Ascending aorta (tissue), 2 donors: ENCODE measurements at places on chromosomes 1 and 21. TPM values are rescaled to one million over a fixed set of nuclear protein-coding genes. Genes with fewer than 3 reads are reported as not detected.

DNA sequence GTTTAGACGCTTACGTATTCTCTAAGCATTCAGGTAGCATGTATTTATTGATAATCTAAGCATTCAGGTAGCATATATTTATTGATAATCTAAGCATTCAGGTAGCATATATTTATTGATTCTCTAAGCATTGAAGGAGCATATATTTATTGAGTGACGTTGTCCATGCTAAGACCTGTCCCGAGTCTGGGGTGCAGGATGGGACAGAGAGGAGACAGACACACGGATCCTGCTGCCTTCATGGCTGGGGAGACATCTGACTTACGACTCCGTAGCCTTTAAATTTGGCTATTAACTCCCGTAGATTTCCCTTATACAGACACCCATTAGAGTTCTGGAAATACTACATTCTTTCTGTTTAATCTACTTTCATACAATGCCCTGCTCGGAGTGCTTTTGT, 982 bp downstream of the SCCPDH start:
- no peak for DNase-seq
- no peak overlapping the region for H3K4me3 ChIP-seq
- no peaks in the 10 kb centered on the region for H3K27me3 ChIP-seq
- H3K27ac ChIP-seq = peak overlapping the region; percentile 74

GRCh38 chr1:20983297-20983889, 193.3 kb downstream of the EIF4G3 start:
- no peak overlapping the region for H3K27ac ChIP-seq
- no peaks in the 10 kb centered on the region for H3K4me1 ChIP-seq
- no peak for DNase-seq
- no peaks in the 10 kb centered on the region for H3K36me3 ChIP-seq

GRCh38 chr1:87765681-87766070, 437.0 kb downstream of the LMO4 start:
- no peaks in the 10 kb centered on the region for H3K4me1 ChIP-seq
- H3K27ac ChIP-seq = no peak overlapping the region
- no peak for DNase-seq
- H3K27me3 ChIP-seq = no peaks in the 10 kb centered on the region

DNA sequence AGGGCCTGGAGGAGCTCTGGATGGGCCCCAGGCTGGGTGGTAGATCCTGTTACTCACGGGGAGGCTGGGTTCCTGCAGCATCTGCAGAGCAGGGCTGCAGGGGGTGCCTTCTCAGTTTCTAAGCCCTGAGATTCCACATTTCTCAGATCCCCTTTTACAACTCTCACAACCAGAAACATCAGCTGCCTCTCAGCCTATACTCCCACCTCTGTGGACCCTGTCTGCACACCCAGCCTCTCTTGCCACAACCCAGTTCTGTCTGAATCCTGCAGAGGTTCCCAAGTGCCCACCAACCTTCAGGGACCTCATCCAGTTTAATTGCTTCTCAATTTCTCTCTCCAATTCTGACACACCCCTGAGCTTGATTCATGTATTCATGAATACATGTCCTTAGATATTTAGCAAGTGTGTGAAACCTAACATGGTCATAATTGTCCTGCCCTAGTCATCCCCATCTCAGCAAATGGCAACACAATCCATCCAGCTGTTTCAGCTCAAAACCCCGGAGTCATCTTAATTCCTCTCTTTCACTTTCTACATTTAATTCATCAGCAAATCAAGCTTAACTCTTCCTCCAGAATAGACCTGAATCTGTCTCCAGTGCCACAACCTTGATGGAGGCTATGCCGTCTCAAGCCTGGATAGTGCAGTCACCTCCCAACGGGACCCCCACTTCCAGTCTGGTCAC, 57.0 kb upstream of the NEK2 start:
- H3K27me3 ChIP-seq = no peaks in the 10 kb centered on the region
- no peaks in the 10 kb centered on the region for H3K36me3 ChIP-seq
- no peak overlapping the region for H3K4me3 ChIP-seq
- no peaks in the 10 kb centered on the region for H3K4me1 ChIP-seq
- H3K27ac ChIP-seq = no peak overlapping the region

GRCh38 chr1:8205771-8206170, 112.1 kb upstream of the SLC45A1 start:
- H3K36me3 ChIP-seq = no peaks in the 10 kb centered on the region
- DNase-seq = no peak
- H3K4me3 ChIP-seq = no peak overlapping the region
- H3K27me3 ChIP-seq = no peaks in the 10 kb centered on the region

DNA sequence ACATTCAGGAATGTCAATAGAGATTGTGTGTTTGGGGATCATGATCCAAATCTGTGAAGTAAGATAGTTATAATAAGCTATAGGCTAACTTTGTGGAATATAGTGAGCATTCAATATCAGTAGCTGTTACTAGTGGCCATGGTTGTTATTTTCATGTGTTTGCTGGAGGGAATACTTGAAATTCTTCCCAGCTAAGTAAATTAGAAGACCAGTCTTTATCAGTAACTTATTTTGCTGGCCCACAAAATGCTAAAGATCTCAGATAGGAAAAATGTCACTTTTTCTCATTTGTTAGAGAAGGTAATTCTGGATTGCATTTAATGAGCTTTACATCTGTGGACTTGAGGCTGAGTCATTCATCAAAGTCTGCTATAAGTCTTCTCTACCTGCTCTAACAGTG, 156.1 kb upstream of the LRRC7 start:
- H3K4me1 ChIP-seq = no peaks in the 10 kb centered on the region
- no peak for DNase-seq
- no peaks in the 10 kb centered on the region for H3K27me3 ChIP-seq

- no peaks in the 10 kb centered on the region for H3K4me1 ChIP-seq
- peak; percentile 5 for DNase-seq
- H3K36me3 ChIP-seq = peaks cover 100% of the 10 kb centered on the region
- no peaks in the 10 kb centered on the region for H3K27me3 ChIP-seq
Observed at GRCh38 chr21:46117586-46118315, 19.8 kb downstream of the COL6A2 start.

DNA sequence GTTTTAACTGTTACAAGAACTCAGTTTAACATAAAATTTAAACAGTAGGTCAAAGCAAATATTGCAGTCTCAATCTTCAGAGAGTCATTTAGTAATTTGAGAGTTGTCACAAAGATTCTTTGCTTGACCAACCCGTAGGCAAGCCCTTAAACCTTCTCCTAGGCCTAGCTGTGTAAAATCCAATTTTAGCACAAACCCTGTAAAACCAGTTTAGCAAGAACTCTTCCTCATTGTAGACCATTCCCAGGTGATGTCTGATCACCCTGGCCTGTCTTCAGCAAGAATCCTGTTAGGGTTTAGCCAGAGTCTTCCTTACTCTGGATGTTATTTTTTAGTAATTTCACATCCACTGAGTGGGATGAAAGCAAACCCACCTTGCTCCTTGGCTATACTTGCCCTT, 30.1 kb downstream of the LRIG2 start:
- H3K27me3 ChIP-seq = no peaks in the 10 kb centered on the region
- H3K36me3 ChIP-seq = peaks cover 87% of the 10 kb centered on the region
- H3K27ac ChIP-seq = no peak overlapping the region
- no peak overlapping the region for H3K4me3 ChIP-seq
- DNase-seq = no peak

DNA sequence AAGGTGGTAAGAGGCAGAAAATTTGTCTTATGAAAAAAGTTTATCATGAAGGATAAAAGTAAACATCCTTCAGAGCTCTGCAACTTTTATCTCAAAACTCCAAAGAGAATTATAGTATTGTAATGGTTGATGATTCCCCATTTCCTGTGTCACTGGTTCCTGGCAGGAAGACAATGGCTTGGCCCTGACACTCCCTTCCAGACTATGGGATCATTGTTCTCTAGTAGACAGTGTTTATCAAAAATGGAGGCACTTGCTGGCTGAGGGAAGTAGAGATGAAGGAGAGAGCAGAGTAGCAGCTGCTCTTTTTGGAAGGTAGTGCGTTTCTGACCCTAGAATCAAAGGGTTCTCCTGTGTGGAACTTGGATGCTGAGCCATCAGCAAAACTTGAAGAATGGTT, 145.9 kb upstream of the ATP1B1 start:
- H3K36me3 ChIP-seq = no peaks in the 10 kb centered on the region
- no peaks in the 10 kb centered on the region for H3K4me1 ChIP-seq
- no peaks in the 10 kb centered on the region for H3K27me3 ChIP-seq
- H3K27ac ChIP-seq = no peak overlapping the region

DNA sequence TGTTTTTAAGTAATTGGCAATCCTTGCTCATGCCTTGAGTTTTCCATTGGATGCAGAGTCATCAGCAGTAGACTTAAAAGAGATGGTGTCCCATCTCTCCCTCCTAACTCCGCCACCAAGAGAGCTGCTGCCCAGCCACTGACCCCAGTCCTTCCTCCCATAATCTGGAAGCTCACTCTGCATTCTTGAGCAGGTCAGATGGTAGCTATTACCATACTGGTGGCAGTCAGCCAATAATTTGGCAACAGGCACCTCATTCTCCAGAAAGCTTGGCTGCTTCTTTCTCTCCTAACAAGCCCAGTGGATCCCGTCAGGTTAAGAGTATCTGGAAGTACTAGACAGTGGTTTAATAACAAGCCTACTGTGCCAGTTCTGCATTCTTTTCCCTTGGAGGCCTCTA, 272.1 kb downstream of the ZNF648 start:
- DNase-seq = no peak
- H3K4me1 ChIP-seq = no peaks in the 10 kb centered on the region
- H3K27ac ChIP-seq = no peak overlapping the region
- no peaks in the 10 kb centered on the region for H3K27me3 ChIP-seq
- no peak overlapping the region for H3K4me3 ChIP-seq

DNA sequence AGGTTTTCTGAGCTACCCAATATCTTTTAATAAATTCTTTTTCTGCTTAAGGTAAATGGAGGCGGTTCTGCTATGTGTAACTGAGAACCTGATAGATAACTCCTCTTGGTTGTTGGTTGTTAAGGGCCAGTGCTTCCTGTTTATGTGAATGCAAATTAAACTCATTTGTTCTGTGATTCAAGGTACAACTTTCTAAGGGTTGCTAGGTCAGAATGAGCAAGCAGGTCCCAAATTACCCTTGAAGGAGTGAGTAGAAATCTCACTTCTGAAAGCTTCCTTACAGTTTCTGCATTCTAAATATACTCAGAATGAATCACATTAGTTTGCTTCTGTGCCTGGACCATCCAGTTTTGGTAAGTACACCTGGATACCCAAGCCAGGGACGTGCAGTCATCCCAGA, 15.5 kb upstream of the FAM78B start:
- no peaks in the 10 kb centered on the region for H3K27me3 ChIP-seq
- no peak for DNase-seq
- no peaks in the 10 kb centered on the region for H3K36me3 ChIP-seq
- no peaks in the 10 kb centered on the region for H3K4me1 ChIP-seq
- no peak overlapping the region for H3K27ac ChIP-seq
- H3K4me3 ChIP-seq = no peak overlapping the region

- peaks cover 3% of the 10 kb centered on the region for H3K4me1 ChIP-seq
- no peak within 1 kb of the TSS for H3K27ac ChIP-seq
- DNase-seq = peak; percentile 50
- no peaks in the 10 kb centered on the region for H3K36me3 ChIP-seq
- H3K4me3 ChIP-seq = no peak within 1 kb of the TSS
Observed at GRCh38 chr1:156579472-156579871, at the start of gene TTC24. Gene TTC24, plus strand, starts transcription at chr1:156579723. Its CDS starts 1,642 bp downstream, at chr1:156581365.

DNA sequence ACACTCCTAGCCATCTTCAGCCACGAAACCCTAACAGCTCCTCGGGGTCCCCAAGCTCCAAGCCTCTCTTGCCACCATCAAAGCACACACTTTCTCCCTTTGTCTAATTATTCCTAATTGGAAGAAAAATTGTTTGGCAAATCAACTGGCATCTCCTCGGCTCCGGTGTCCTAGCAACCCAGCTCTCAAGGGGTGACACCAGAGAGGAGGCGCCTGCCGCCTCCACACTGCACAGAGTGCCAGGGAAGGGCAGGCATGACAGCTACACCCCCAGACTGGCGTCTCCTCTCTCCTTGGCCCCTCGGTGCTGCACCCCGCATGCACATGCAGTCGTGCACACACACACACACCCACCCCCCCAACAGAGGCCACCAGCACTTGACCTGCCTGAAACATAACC, 18.2 kb upstream of the GJB5 start:
- H3K4me1 ChIP-seq = no peaks in the 10 kb centered on the region
- no peaks in the 10 kb centered on the region for H3K27me3 ChIP-seq
- H3K36me3 ChIP-seq = no peaks in the 10 kb centered on the region
- H3K4me3 ChIP-seq = no peak overlapping the region

- H3K27ac ChIP-seq = no peak overlapping the region
- no peak for DNase-seq
- H3K36me3 ChIP-seq = no peaks in the 10 kb centered on the region
- H3K27me3 ChIP-seq = no peaks in the 10 kb centered on the region
- no peak overlapping the region for H3K4me3 ChIP-seq
- no peaks in the 10 kb centered on the region for H3K4me1 ChIP-seq
Observed at GRCh38 chr21:39648879-39649278, 36.1 kb downstream of the B3GALT5 start.

GRCh38 chr1:45846931-45847330, 43.5 kb downstream of the MAST2 start:
- H3K4me1 ChIP-seq = no peaks in the 10 kb centered on the region
- H3K27ac ChIP-seq = no peak overlapping the region

- H3K27me3 ChIP-seq = no peaks in the 10 kb centered on the region
- H3K27ac ChIP-seq = no peak overlapping the region
- DNase-seq = no peak
- no peak overlapping the region for H3K4me3 ChIP-seq
Observed at GRCh38 chr21:27026501-27026900, 59.6 kb upstream of the ADAMTS5 start.

DNA sequence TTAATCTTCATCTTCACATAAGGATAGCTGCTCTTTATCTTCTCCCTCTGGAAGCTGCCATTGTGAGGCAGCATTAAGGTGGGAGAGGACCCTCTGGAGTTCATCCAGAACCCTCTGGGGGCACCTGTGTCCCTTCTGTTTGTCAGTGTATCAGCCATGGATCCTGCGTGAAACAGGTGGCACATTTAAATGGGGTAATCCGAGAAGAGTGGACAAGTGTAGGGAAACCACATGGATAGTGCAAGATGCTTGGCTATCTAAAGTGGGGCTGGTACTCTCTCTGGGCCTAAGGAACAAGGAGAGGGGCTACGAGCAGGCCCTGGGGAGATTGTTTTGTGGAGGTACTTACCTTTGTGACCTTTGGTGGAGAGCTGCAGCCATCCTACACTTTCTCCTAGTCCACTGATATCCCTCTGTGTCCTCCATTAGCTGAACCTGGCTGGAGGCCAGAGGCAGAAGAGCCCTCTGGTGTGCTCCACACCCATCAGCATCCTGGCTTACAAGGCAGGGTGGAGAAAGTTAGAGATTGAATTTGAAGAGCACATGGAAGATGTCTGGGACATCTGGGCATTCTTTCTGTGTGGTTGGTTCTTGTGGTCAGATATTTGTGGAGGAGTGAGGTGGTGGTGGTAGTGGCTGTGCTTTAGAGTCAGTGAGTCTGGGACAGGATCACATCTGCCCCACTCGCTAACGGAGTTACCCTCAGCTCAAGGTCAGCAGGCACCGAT, 117.7 kb downstream of the FGGY start:
- H3K27ac ChIP-seq = no peak overlapping the region
- peaks cover 6% of the 10 kb centered on the region for H3K4me1 ChIP-seq
- no peaks in the 10 kb centered on the region for H3K27me3 ChIP-seq
- no peaks in the 10 kb centered on the region for H3K36me3 ChIP-seq

- no peaks in the 10 kb centered on the region for H3K36me3 ChIP-seq
- H3K4me3 ChIP-seq = no peak overlapping the region
- no peaks in the 10 kb centered on the region for H3K27me3 ChIP-seq
- no peaks in the 10 kb centered on the region for H3K4me1 ChIP-seq
- no peak for DNase-seq
Observed at GRCh38 chr1:226327761-226328162, 18.8 kb upstream of the LIN9 start.

- H3K4me3 ChIP-seq = no peak overlapping the region
- no peak for DNase-seq
- no peaks in the 10 kb centered on the region for H3K4me1 ChIP-seq
- H3K27me3 ChIP-seq = no peaks in the 10 kb centered on the region
Observed at GRCh38 chr1:240100371-240100934, 8.8 kb downstream of the FMN2 start.

Gene DDI2
- 13.0 TPM for total RNA-seq

Gene LHX8
- not detected for total RNA-seq

Gene GBP5
- total RNA-seq = not detected

Gene IFI44
- total RNA-seq = 5.9 TPM

Gene CNIH3
- total RNA-seq = not detected

Gene PTPN22
- 2.3 TPM for total RNA-seq
